ENCODE measurements at places on chromosomes 12 and 14.

GRCh38 chr14:20998139-20998538, 954 bp upstream of the SLC39A2 start:
- no peak for DNase-seq

GRCh38 chr12:128994856-128995255, 141.6 kb downstream of the GLT1D1 start:
- no peak for DNase-seq

DNA sequence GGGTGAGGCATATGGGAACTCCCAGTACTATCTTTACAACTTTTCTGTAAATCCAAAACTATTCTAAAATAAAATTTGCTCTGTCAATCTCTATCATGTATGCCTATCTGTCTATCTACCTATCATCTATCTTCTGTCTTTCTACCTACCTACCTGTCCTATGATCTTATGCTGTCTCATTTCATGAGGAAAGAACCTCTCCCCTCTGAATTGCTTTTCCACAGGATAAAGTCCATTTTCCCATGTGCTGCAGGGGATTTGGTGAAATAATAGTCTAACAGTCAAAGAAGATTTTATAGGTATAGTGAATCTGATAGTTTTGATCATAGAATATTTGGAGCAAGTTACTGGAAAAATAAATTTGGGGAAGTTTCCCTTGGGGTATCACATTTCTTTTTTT, 86.8 kb upstream of the RIC8B start:
- no peak for DNase-seq

GRCh38 chr14:67999290-67999689, 179.7 kb downstream of the RAD51B start:
- no peak for DNase-seq

GRCh38 chr12:72295744-72296143, 23.6 kb downstream of the TRHDE start:
- DNase-seq: no peak

DNA sequence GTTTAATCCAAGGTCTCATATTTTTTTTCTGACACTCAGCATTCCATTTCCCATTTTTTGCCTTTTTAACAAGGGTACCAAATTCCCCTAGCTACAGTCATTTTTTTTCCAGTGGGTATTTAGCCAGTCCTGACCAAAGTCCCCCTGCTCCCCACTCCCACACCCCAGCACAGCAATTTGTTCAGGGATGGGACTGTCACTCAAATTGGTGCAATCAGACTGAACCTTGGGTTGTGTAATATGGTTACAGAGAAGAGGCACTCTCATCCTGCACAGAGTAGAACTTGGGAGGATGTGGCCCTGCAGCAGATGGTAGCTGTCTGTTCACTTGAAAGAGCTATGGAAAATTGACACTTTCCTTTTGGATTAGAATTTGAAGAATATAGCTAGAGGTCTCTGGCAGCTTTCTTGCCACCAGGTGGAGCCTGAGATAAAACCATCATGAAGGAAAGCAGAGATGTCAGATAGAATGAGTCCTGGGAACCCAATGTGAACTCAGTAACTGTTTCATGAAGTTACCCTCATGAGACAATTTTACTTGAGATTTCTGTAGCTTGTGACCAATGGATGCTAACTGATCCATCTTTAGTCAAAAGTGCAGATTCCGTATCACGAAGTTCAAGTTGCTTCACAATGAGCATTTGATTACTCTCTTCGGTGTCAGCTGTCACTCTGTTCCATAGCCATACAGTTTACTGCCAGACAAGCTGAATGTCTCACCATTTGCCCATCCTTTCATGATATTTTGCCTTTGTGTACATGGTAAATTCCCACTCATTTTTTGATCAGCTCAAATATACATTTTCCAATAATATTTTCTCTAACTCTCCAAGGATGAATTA, 394.0 kb upstream of the SYT1 start:
- no peak for DNase-seq

DNA sequence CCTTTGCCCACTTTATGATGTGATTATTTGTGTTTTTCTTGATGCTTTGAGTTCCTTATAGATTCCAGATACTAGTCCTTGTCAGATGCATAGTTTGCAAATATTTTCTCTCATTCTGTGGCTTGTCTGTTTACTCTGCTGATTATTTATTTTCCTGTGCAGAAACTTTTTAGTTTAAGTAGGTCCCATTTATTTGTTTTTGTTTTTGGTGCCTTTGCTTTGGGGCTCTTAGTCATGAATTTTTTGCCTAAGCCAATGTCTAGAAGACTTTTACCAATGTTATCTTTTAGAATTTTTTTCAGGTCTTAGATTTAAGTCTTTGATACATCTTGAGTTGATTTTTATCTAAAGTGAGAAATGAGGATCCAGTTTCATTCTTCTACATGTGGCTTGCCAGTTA, 667.3 kb downstream of the SLC16A7 start:
- no peak for DNase-seq

DNA sequence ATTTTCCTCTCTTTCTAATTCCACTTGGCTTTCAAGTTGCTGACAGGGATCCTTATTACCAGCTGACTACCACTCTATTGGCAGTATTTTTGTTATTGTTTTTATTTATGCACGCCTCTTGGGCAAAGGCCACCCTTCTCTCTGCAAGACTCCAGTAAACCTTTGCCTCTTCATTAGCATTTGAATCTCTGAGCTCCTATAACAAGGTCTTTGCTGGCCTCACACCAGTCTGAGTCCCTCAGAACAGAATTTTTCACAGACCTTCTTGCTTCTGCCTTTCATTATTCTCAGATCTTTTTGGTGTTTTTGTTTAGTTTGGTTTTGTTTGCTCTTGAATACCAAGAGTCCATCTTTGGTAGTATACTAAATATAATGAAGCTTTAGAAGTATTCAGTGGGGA, 145.9 kb downstream of the PDZRN4 start:
- no peak for DNase-seq

DNA sequence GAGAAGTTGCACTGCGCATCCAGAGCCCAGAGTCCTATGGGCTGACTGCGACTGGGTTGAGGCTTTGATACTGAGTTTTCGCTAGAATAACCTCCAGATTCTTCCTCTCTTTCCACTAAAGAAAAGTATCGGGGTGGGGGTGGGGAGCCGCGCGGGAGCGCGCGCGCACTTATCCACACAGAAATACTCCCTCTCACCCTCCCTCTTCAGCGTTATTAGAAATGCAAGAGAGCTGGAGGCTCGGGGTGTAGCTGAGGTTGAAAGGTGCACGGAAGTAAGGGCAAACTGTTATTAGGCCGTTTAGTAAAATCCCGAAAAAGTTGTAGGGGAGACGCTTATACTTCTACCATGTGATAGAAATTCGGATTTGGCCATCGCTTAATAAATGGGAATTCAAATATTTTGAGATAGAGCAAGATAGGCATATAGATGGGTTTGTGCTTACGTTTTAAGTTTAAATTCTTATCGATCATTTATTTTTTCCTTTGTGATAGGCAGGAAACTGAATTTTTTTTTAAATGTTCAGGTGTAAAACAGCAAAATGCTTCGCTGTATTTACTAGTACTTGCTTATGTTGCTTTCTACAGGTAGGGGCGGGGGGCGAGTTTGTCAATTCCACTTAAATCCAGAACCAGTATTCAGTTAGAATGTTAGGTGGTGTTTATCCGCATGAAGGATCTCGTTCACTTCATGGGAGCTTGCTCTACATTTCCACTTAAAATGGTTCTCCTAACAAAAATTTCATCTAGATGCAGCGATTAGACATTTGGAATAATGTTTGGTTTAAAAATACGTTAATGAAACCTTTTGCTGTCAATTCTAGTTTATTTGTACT, 1.1 kb downstream of the ARHGAP5 start:
- DNase-seq: peak; percentile 17

- no peak for DNase-seq
Observed at GRCh38 chr12:76186131-76186906, 101.8 kb upstream of the NAP1L1 start.

- no peak for DNase-seq
Observed at GRCh38 chr12:108800591-108800990, 56.8 kb downstream of the SSH1 start.

DNA sequence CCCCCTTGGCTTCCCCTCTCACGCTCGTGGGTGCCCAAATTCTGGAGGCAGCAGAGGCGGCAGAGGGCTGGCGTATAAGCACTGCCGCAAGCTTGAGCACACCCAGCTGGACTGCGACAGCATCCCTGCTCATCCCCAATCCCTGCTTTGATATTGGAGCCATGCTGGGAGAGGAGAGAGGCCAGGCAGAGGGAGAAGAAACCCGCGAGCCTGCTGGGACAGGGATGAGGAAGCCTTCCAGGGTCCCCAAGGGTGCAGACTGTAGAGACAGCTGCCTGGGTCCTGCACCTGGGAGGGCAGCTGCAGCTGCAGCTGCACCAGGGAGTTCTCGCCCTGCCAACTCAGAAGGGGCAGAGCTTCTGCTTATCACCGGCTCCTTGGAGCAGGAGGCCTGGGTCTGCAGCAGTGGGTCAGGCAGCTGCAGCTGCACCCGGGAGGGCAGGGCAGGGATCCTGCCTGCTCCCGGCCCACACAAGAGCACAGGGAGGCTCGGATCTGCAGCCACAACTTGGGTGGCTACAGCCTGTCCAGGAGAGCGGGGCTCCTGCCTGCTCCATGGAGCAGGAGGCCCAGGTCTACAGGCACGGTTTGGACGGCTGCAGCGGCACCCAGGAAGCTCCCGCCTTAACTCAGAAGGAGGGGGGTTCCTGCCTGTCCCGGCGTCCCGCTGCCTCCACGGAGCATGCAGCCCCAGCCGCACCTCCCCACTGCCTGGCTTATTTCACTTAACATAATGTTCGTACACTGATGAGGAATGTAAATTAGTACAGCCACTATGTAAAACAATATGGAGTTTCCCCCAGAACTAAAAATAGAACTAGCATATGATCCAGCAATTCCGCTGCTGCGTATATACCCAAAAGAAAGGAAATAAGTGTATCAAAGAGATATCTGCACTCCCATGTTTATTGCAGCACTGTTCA, 60.4 kb upstream of the SGPP1 start:
- DNase-seq: no peak

DNA sequence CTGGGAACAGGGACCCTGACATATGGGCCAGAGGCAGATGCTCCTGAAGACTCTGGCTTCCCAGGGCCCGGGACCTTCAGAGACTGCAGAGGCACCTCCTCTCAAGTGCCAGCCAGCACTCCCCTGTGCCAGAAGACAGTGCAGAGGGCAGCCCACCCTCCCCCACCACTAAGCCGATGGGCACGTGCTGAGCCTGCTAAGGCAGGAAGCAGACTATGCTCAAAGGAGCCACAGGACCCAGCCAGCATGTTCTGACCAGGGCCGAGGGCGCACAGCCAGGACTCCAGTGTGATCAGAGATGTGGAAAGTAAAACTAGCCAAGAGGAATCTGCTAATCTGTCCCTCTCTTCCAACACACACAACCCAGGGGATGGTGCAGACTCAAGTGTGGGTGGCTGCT, 29.8 kb downstream of the DIO3 start:
- no peak for DNase-seq

GRCh38 chr14:54339771-54340170, 57.0 kb upstream of the CDKN3 start:
- no peak for DNase-seq

DNA sequence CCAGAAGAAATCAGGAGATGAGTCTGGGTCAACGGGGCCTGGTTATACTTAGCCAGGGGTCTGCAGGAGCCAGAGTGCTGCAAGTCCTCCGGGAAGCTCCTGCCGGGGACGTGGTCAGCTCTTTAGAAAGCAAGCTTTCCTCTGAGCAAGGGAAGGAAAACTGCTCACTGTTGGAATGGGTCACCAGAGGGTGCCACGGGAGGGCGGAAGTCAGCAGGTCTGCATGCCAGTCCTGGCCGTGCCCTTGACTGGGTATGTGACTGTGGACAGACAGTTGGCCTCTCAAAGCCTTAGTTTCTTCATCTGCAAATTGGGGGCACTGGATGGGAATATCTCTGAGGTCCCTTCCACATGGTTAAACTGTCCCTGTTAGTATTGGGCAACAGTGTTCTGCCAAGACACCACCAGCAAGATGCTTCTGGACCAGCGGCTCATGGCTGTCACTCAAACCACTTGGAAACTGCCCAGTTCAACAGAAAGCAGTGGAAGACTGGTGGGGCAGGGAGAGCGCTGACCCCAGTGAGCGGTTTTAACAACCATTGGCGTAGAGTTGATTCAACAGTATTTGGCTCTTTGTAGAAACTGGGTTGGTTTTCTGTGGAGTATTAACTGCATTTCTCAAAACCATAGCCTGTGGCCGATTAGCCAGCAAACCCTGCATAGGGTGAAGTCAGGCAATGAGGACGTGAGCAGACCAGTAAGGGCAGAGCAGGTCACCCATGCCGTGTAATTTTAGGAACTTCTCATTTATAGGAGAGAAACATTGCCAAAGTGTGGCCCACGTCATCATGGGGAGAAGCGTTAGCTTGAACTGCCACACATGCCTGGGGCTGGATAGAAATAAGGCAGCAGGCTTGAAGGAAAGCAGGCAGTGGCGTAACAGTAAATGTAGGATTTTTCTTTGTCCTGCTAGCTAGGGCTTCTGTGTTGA, 163.9 kb upstream of the PRMT8 start:
- no peak for DNase-seq

- DNase-seq: no peak
Observed at GRCh38 chr12:52469853-52470252, 3.8 kb downstream of the KRT6C start.

DNA sequence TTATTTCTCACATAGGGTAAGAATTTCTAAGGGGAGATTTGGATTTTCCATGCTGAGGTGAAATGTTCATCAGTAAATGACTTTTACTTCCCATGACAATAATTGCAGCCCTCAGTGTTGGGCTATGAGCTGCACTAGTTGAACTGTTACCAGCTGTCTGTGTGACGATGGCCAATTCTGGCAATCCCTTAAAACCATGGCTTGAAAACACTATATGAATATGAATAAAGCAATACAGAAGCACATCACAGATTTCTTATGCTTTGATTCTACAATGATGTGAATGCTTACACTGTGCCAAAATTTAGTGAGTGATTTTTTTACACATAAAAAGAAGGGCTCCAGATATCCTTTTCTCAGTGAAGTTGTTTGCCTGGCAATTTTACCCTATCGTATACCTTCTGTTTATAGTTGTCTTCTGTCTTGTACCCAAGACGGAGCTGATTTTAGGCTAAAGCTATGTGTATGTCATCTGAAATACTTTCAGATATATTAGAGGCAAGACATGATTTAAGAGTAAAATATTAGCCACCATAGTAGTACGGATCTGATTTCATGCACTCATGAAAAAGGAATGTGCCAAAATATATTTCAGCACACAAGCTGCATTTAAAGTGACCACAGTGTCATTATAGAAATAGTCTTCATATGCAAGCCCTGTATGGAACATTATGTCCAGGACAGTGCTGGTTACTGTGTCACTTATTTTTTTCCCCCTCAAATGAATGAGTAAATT, 52.0 kb downstream of the SLC38A4 start:
- DNase-seq: no peak

- DNase-seq: no peak
Observed at GRCh38 chr12:76124456-76124855, 40.0 kb upstream of the NAP1L1 start.

GRCh38 chr12:120212301-120212700, 11.4 kb upstream of the RPLP0 start:
- no peak for DNase-seq

- no peak for DNase-seq
Observed at GRCh38 chr12:106195621-106196027, 52.2 kb downstream of the CKAP4 start.
